ENCODE measurements at places on chromosomes 5 and 9.
A peak's percentile ranks its signal among the peaks of the same experiment; 100 is the strongest.

GRCh38 chr5:86756839-86757238, 139.1 kb downstream of the COX7C start:
- no peak for DNase-seq

DNA sequence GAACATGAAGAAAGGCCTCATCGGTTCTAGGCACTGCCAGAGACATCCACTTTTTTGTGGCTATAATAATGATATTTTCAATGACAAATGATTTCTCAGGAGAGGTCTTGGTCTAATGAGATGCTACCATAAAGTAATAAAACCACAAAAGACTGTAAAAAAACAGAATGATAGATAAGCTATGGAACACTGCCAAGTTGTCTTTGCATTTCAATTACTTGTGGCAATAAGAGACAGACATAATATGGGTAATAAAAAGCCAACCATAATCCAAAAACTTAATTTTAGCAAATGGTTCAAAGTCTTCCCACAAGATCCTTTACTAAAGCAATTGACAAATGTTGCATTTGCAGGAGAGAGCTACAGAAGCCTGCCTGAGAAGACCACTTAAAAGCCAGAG, 292.5 kb downstream of the ATPSCKMT start:
- no peak for DNase-seq

DNA sequence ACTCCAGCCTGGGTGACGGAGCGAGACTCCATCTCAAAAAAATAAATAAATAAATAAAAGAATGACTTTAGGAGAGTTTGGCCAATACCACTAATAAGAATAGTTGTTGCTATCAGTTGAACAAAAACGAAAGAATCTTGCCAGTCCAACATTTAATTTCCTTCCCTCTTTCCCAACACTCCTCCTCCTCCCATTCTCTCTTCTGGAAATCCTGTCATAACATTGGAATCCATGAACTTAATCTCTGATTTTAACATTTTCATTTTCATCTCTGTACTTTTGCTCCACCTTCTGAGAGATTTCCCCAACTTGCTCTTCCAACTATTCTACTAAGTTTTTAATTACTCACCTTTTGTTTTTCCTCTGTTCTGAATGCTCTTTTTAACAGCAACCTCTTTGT, 42.8 kb upstream of the CDK20 start:
- no peak for DNase-seq

DNA sequence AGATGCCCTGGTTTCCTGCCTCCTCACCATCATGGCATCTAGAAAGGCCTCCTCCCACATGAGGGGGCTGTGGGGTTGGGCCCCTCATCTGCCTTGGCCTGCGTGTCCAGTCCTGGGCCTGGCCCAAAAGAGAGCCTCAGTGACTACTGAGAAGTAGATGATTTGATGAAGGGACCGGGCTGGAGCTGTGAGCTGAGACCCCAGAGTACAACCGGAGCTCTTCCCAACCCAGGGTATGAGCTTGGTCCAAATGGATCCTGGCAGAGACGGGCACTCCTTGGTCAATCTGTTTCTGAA, 62.9 kb downstream of the FGF18 start:
- DNase-seq: no peak

DNA sequence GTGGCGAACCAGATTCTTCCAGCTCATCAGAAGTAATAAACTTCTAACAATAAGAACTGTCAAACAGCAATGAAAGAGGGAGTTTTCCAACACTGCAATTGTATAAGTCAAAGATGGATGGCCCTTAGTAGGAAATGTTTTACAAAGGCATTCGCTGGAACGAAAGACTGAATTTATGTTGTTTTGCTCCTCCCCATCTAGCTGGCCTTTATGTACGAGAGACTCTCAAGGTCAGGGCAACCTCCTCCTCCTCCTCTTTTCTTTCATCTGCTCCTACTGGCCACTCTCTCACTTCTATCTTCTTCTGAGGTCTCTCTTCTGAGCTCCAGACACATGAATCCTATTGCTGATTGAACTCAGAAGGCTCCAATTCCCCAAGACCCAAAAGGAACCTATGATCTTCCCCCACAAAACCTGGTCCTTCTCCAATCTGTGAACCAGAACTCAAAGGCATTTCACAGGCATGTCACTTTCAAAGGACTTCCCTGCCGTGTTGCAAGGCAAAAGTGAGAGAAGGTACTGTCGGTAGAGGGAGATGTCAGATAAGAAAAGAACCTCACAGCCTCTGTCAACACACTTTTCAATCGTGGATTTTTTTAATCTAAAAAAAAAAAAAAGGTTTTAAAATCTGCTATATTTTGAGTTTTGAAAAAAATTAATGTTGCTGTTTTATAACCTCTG, 28.5 kb upstream of the PUM3 start:
- DNase-seq: peak; percentile 40

- DNase-seq: no peak
Measured at GRCh38 chr5:174609116-174609515, 115.3 kb upstream of the MSX2 start.

DNA sequence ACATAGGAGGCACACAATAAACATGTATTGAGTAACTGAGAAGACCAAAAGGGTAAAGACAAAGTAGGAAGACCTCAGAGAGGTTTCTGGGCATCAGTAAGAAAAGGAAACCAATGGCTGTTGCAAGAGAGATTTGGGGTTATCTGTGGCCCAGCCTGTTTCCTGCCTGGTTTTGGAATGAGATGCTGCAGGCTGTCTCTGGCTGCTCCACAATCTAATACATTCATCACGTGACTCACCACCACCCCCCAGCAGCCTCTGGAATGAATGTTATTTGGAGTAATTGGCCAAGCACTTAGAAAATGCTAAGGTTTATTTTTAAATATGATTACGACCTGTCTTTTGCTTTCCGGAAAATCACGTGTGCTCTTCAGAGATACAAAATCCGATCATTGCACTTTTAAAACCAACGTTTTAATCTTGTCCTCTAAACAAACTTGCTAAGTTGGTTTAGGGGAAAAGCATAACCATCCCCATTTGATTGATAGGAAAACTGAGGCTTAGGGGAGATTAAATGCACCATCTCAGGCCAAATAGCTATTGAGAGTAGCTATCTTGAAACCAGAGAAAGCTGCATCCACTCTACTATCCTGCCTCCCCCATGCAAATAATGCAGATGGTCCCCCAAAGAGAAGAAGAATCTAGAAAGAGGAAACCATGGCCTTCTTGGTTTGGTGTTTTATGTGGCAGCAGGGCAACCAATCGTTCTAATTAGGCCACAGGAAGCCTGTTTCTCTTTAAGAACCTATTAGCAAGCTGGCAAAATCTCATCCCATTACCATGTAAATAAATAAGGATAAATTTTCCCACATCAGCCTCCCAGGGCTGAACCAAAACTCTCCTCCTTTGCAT, 151.8 kb upstream of the ADRA1B start:
- DNase-seq: peak; percentile 49

DNA sequence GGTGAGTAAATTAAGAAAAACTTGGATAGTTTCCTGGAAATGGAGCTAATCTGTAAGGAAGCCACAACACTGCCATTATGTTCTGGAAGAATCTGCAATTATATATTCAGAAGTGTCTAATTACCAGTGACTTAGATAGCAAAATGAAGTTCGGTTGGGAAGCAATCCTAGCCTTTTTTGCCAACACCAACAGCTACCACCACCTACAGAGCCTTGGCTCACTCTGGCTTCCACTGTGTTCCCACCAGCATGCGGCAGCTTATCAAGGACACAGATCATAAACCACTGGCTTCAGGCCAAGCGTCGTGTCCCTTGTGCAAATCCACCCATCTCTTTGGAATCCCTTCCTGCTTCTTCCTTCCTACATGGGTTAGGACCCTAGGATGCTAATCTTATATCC, 118.0 kb upstream of the PCA3 start:
- DNase-seq: peak; percentile 33

Measured in renal cortical epithelial cell (primary cell).